Activated T-helper 17 cell treated with anti-CD3 and anti-CD28 coated beads, Interleukin-2, amount 50 U/mL, for 72 hours (primary cell): ENCODE measurements at places on chromosomes 6 and 20.

GRCh38 chr6:128117916-128118315 lies 217.1 kb upstream of the THEMIS start:
- no peak for ATAC-seq

DNA sequence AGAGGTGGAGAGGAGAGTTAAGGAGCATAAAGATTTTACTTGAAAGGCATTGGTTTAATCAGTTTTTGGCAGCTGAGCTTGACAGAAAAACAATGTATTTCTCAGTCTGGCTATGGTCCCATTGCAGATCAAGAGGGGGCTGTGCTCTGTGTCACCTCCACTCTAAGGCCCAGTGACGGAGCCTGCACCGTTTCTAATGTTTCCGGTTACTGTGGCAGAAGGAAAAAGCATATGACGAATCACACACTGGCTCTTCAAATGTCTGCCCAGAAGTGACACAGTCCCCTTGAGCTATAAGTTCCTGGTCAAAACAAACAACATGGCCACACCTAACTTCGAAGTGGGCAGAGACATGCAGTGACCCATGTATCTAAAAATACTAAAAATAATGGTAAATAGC lies 372.0 kb downstream of the PLCB1 start:
- no peak for ATAC-seq

- no peak for ATAC-seq
Measured at GRCh38 chr20:49278818-49279676, 1.2 kb upstream of the ZNFX1 start.

DNA sequence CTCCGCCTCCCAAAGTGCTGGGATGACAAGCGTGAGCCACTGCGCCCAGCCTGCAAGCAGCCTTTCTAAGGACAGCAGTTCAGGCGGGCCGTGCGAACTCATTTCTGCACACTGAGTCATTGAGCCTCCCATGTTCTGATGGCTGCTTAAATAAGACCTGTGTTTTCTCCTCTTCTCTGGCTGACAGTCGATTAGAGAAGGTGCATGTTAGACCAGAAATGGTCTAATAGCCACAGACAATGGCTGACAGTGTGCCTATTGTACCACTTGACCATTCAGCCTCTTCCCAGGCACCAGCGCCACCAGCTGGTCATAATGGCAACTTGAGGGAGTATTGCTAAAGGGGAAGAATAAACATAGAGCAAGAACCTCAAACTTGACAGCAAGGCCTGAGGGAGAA lies 6.2 kb downstream of the CST11 start:
- peak; percentile 52 for ATAC-seq

DNA sequence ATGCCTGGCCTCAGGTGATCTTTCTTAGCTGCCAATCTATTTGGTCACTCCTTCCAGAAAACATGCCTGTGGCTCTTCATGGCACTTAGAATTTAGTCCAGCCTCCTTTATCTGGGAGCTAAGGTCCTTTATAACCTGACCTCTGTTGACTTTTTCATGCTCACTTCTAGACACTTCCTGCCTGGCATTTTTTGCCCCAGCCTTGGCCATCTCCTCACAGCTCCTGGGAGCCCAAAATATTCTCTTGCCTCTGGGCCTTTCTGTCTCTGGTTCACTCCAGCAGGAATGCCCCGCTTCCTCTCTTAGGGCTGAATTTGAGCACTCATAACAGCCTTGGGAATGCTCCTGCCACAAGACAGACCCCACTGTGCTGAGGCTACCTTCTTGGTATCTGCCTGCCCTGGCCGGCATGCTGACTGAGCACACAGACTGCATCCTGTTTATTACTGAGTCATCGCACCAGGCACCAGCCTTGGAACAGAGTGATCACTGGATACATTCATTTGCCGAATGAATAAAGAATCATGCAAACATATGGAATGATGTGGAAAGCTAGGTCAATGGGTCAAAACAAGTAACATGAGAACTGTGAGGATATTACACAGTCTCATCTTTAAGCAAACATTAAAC lies 5.8 kb upstream of the EEF1E1 start:
- no peak for ATAC-seq

DNA sequence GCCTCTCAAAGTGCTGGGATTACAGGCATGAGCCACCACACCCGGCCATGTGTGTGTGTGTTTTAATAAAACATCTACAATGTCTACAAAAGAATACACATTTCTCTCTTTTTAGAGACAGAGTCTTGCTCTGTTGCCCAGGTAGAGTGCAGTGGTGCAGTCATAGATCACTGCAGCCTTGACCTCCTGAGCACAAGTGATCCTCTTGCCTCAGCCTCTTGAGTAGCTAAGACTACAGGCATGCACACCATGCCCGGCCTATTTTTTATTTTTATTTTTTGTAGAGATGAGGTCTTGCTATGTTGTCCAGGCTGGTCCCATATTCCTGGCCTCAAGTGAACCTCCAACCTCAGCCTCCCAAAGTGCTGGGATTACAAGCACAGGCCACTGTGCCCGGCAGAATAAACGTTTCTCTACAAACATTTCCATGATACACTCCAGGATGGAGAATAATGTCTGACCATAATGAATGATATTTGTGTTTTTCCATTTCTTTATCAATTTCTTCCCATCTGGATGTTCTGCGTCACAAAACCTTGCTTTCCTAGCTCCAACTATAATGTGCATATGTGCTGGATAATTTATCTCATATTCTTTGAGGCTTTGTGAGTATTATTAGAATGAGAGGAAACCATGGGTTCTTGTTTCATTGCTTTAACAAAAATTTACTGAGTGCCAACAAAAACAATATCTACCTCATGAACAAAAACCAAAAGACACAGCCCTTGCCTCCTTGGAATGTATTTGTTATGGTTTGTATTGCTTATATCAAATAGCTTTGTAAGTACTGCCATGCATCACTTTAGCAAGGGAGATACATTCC lies 28.6 kb upstream of the CCN2 start:
- no peak for ATAC-seq

GRCh38 chr6:136859430-136859829 lies 37.0 kb downstream of the PEX7 start:
- no peak for ATAC-seq

GRCh38 chr20:4709261-4710105 lies 12.2 kb upstream of the PRND start:
- no peak for ATAC-seq

DNA sequence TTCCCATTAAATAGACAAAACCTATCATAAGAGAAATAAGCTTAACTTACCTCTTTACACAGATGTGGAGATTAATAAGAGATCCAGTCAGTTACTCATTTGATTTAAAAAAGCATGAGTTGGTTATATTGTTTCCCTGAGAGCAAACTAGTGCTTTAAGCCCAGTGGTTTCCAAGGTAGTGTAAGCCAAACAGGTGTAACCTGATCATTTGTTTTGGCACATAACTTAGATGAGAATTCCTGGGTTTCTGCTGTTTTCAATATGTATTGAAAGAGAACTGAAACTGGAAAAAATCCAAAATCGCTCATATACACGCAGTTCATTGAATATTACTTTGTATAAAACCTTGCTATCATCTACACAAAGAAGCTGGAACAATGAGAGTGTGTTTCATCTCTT lies 30.5 kb upstream of the SMIM8 start:
- no peak for ATAC-seq

DNA sequence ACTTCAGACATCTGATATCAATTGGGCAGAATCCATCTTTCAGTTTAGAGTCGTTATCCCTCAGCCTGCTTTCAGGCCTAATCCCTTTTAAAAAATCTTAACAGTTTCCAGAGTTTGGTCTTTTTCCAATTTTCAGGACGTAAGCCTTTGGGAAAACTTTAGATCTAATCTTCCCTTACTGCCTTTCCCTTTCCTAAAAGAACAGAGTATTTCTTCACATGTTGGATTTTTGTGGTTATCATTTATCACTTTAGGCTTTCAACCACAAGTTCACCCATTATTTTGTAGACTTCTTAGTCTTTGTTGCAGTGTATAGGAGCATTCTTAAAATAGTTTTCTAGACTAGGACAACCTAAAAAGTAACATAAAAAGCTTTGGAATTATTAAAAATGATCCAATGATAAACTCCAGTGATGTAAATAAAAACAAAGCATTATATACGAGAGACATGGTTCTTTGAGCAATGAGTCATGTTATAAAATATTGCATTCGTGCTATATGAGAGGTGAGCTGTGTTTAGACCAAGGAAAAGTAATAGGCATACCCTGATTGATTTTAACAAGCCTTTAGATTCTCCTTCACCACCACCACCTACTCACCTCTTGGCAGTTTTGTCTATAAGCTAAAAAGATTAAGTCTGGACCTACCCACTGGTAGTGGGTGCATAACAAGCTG lies 90.4 kb upstream of the MCHR2 start:
- ATAC-seq: no peak

- no peak for ATAC-seq
Measured at GRCh38 chr6:146871611-146872425, 273.0 kb downstream of the ADGB start.

- peak; percentile 88 for ATAC-seq
Measured at GRCh38 chr20:63698739-63699465, 2.5 kb downstream of the TNFRSF6B start.

- ATAC-seq: no peak
Measured at GRCh38 chr20:48957533-48957932, 36.0 kb downstream of the ARFGEF2 start.

GRCh38 chr20:60431349-60431748 lies 473.1 kb downstream of the CDH26 start:
- no peak for ATAC-seq

DNA sequence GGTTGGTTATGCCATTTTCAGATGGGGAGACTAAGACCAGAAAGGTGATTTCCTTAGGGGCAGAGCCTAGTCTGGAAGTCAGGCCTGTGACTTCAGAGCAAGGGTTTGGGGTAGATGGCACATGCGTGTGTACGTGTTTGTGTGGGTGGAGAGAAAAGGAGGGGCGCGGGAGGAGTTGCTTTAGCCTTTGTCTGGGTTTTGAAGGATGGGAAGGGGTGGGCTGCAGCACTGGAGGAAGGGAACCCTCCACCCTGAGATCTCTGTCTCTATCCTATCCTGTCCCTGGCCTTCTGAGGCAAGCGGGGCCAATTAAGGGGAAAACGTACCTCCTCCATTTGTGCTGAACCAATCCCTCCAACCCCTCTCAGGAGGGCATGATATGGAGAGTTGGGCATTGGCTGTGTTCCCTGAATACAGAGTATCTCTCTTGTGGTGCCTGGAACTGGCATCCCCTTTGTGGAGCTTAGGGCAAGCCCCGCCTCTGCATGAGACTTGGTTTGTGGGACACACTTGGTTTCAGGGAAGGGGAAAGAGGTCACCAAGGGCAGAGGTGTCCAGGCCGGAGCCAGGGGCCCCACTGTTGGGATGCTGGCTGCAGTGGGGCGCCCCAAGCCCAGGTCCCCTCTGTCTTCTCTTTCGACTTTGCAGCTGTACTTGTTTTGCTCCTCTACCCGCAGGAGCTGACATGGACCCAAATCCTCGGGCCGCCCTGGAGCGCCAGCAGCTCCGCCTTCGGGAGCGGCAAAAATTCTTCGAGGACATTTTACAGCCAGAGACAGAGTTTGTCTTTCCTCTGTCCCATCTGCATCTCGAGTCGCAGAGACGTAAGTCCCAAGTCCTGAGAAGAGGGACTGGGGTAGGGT lies at the start of gene DBNDD2:
Gene DBNDD2, plus strand, starts transcription at position 507 of the 863 bp plus-strand sequence. Its CDS starts 179 bp downstream, at position 686.
- no peak for ATAC-seq

DNA sequence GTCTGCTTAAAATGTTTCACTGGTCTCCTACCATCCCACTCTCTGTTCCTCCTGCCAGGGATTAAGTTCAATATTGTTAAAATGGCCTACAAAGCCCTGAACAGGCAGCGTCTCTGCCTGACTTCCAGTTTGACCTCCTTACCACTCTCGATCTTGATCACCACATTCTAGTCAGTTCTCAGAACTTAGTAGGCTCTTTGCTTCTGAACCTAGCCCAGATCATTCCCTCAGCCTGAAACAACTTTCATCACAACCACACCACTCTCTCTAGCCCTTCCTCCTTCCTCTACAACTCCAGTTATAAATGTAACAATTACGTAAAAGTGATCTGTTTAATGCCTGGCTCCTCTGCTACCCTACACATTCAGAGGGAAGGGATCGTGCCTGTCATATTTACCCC lies 53.3 kb downstream of the ATG5 start:
- ATAC-seq: peak; percentile 71

DNA sequence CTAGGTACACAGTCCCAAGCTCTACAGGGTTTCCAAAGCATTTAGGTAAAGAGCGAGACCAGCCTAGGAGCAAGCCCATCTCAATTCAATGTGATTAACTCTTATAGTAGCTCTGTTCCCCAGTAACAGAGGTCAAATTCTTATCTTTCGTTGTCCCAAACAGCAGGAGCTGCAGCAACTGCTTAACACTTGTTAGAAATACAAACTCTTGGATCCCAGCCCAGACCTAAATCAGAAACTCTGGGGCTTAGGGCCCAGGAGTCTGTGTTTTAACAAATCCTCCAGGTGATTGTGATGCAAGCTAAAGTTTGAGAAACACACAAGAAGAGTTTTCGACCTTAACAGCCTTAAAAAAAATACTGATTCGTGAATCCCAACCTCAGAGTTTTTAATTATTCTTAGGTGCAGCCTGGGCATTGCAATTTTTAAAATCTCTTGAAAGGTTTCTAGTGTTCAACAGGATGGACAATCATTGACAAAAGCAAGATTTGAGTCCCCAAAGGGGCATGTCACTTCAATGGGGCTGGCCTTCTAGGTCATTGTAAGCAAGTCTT lies 127.4 kb upstream of the HCRTR2 start:
- no peak for ATAC-seq

GRCh38 chr20:23037017-23037481 lies 1.9 kb downstream of the SSTR4 start:
- no peak for ATAC-seq

GRCh38 chr6:98514073-98514720 lies 320.2 kb upstream of the POU3F2 start:
- ATAC-seq: no peak

GRCh38 chr6:11258260-11259237 lies 26.1 kb upstream of the NEDD9 start:
- ATAC-seq: peak; percentile 42

GRCh38 chr20:63972312-63973159 lies 2.8 kb upstream of the ZNF512B start:
- ATAC-seq: no peak

- no peak for ATAC-seq
Measured at GRCh38 chr20:31984981-31985471, 17.1 kb downstream of the XKR7 start.

DNA sequence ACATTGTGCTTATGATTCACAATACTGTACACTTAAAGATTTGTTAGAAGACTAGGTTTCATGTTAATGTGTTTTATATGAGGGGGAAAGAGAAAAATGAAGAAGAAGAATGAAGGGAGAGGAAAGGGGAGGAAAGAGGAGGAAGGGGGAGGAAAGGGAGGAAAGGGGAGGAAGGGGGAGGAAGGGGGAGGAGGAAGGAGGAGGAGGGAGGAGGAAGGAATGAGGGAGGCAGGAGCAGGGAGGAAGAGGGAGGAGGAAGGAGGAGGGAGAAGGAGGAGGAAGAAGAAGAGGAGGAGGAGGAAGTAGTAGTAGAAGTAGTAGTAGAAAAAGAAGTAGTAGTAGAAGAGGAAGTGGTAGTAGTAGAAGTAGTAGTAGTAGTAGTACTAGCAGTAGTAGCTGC lies 70.6 kb downstream of the COL21A1 start:
- ATAC-seq: no peak
